Left ventricle myocardium superior (tissue), 1 donor: ENCODE measurements at places on chromosomes 13 and 19.

DNA sequence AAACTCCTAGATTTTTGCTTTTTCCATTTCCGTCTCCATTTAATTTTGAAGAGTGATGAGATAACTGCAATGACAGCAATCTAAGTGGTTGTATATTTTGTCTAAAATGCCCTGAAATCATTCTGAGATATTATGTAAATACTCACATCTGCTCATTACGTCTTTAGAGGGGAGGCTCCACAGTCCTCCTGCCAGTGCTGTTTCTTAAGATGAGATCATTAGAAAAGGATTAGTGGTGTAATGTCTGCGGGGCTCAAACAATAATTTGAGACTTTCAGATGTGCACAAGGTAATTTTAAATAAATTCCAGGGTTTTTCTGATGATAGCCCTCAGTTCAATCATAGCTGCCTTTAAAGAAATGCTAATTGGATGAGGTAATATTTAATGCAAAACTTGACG is 437.9 kb downstream of the FOXO1 start:
- DNase-seq, result no peak

DNA sequence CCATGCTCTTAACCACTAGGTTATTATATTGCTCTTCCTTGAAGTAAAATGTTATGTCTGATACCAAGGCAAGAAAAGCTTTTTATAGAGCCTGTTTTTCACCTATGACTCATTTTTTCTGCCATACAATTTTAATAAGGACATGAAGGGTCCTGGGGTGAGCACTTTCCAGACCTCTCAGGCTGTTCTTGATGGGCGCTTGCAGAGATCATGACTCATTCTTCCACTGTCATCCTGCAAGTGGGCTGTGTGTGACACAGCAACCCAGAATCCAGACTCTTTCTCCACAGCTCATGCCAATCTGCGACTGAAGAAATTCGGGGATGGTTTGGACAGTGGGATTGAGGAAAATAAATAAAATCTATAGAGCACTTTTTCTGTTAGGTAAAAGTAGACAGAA is 506.7 kb upstream of the NBEA start:
- no peak for DNase-seq

- DNase-seq, result no peak
Observed at GRCh38 chr13:83274679-83275078, 607.6 kb downstream of the SLITRK1 start.

- DNase-seq, result no peak
Observed at GRCh38 chr13:98129059-98129746, 13.7 kb upstream of the FARP1 start.

- DNase-seq, result no peak
Observed at GRCh38 chr13:33727297-33728083, 90.5 kb upstream of the RFC3 start.

DNA sequence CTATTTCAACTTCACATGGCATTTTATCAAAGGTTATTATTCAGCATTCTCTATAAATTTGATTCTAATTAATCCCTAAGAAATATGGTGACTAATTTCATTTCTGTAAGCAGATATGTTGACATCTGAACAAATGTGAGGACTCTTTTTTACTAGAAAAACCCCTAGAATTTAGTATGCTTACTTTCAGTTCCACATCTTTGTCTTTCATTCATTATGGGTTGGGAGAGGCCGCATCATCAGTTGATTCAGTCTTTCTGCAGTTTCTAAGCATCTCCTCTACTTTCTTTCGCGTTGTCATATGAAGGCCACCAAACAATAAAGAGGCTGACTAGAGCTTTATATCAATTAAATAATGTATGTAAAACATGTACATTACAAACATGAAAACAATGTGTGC is 55.4 kb upstream of the MTIF3 start:
- DNase-seq, result no peak

DNA sequence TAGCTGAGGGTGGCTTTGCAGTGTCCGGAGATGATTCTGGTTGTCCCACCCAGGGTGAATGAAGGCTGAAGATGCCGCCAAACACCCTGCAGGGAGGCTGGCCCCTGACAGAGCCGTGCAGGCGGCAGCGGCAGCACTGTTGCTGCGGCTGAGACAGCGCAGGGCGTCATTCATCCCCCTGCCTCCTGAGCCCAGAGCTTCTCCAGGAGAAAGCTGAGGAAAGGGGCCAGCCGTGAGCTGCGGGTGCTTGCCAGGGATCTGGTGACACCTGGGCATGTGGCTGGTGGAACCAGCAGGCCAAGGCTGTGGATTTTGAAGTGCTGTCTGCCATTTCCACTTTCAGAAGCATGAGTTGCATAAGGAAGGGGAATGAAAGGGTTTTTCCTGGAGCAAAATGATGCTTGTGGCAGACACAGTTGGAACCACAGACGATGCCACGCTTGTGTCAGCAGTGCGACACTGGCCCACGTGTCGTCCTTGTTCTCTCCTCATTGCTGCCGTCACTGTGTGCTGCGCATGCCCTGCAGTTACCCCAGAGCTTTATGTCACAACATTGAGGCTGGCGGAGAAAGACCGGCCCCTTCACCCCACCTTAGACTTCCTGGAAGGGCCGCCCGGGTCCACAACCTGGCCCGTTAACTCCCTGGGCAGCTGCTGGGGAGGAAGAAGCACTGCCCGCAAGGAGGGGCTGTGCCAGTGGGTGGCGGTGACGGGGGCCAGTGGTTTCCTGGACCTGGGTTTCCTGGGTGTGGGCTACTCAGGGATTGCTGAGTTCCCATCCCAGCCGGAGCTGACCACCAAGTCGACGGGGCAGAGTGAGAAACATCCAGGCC is 22.7 kb downstream of the TFDP1 start:
- no peak for DNase-seq

DNA sequence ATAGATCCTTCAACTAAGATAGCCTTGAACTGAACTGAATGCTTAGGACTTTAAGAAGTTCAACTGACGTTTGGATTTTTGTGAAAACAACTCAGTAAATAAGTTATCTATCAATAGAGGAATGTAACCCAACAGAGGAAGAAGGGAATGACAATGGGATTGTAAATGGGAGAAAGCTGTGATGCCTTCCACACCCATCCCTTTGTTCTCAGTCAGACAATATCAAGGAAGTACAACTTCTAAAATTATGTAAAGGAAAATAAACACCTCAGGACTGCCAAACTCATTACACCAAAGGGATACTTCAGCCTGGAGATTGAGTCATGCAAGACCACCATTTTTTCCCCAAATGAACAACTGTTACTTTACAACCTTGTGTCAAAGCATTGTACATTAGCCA is 21.1 kb downstream of the CEACAM8 start:
- DNase-seq, result no peak

DNA sequence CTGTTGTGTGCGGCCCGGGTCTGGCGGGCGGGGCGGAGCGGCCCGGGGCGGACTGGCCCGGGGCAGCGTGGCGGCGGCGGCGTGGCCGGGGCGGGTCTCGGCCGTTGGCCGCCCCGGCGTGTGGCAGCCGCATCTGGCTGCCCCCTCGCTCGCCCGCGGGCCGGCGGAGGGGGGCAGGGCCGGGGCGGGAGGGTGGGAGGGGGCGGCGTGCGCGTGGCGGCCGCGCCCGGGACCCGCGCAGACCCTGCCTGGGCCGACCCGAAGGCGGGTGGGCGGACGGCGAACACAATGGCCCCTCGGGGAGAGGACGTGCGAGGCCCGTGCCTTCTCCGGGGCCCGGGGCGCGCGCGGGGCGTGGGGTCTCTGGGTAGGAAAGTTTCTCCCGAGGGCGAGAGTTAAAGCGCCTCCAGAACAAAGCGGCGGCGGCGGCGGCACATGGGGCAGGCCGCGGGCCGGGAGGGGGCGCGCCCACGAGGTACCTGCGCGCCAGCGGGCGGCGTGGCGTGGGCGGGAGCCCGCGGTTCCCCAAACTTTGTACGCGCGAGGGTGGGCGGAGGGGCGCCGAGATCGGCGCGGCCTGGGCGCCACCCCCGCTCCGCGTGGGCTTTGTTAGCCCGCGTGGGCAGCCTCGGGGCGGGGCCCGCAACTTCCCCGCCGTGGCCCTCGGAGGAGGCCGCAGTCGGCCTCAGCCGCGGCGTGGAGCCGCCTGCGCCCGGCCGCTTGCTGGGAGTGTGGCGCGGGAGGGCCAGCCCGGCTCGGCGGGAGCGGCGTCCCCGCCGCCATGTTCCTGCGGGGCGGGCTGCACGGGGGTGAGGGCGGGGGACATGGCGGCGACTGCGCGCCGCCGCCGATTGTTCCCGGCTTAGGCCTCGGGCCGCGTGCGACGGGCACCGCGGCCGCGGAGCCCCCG is 764 bp downstream of the MIR17HG start:
- DNase-seq, result peak; percentile 70

GRCh38 chr13:26435171-26435570 is 122.3 kb upstream of the WASF3 start:
- no peak for DNase-seq

DNA sequence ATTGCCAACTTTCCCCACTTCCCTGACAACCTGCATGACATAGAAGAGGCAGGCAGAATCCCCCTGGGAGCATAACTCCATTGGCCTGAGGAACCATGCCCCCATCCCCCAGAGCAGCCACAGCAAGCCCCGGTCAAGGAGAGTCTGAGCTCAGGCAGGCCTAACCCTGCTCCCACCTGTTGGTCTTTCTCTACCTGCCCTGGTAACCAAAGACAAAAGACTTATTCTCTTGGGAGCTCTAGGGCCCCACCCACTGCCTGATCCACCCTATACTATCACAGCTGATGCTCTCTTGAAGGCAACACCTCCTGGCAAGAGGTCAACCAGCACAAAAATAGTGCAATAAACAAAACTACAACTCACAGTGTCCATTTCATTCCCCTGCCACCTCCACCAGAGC is 59.3 kb downstream of the TNFSF13B start:
- DNase-seq, result no peak

- DNase-seq, result no peak
Observed at GRCh38 chr19:54199401-54199800, 1.3 kb upstream of the RPS9 start.

DNA sequence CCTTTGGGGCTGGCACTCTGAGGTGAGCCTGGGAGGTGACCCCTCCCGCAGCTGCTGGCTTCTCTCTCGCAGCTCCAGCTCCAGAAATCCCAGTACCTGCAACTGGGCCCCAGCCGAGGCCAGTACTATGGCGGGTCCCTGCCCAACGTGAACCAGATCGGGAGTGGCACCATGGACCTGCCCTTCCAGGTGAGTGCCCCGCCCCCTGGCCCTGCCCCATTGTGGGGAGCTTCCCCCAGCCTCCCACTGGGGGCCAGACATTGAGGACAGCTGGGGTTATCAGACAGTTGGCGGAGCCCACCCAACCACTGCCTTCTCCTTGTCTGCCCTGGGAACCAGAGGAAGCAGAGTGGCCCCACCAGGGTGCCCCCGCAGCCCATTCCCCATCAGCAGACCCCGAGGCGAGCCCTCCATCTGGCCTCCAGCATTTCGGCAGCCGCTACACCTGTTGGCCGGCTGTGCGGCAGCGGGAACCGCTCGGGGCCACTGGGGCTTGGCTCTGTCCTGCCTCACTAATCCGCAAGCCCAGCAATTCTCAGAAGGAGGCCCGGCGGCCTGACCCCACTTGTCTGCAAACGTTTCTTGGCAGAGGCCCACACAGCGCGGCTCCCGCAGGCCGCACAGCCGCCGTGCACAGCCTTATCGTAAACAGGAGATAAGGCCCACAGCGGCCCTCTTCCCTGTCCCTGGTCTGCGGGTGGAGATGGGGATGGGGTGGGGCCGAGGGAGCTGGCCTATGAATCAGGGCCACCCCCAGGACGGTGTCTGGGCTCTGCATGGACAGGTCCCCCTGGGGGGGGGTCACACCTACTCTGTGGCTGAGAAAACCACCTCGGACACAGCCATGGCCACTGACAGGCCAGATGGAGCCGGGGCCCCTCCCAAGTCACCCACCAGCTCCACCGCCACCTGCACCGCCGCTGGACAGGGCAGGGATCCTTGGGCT is 48.0 kb downstream of the COMP start:
- DNase-seq, result peak; percentile 87

GRCh38 chr19:4058693-4059452 is 7.8 kb downstream of the ZBTB7A start:
- no peak for DNase-seq

GRCh38 chr19:56177564-56178243 is 1.9 kb downstream of the GALP start:
- DNase-seq, result no peak

DNA sequence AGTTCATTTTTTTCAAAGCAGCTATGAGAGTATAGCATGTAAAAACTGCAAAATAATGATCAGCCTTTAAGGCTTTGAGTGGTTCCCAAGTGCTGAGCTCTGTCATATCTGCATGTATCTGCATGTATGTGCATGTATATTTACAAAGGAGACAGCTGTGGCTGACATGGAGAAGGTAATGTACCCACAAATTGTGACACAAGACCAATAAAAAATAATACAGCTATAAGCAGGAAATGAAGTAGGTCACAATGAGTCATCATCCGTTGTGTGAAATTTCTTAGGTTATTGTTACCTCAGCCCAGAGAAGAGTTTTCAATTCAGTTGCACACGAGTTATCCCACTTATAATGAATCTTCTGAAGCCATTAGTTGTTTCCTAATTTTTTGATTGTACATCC is 60.9 kb upstream of the MED4 start:
- no peak for DNase-seq

GRCh38 chr19:36136964-36137686 is 2.7 kb upstream of the CAPNS1 start:
- DNase-seq, result peak; percentile 58

DNA sequence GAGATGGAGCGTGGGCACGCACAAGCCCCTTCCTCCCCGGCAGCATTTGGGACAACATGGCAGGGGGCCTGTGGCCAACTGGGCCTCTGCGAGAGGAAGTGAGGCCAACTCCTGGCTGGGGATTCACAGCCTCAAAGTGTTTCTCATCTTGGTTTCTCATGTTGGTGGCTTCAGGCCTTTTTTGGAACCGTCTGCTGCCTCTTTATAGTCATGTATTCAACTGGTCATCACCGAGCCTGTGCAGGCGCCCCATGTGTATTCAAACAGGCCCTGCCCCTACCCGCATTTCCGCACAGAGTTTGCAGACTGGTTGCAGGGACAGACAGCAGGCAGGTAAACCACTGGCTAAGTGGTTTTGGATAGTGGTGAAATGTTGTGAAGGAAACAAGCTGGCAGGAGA is 17.3 kb upstream of the RELB start:
- no peak for DNase-seq

DNA sequence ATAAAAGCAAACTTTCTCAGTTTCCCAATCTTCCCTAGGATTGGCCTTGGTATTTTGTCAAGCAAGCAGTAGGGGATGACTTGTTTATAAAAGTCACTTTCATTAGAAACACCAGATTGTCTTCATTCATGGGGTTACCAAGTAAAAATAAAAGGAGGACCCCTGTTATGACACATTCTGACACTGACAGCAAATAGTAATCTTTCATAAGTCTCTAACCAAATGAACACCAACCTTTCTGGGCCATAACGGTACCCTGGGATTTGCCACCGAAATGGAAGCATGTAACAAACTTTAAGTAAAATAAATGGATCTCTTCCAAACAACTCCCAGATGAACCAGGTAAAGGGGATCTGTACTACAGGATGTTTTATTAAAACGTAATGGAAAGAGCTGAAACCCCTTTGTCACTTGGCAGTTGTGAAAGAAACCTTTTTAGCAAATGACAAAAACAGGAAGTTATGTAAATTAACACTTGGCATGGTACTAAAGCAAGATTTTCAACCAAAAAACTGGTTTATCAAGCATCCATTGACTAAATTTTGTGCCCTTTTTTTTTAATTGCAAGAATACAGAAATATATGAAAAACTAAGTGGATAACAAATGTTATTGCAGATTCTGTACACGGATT is 335.6 kb downstream of the RBM26 start:
- DNase-seq, result no peak

- no peak for DNase-seq
Observed at GRCh38 chr13:73240193-73240592, 181.4 kb downstream of the KLF5 start.
